ENCODE measurements at places on chromosomes 3 and 15.
A peak's percentile ranks its signal among the peaks of the same experiment; 100 is the strongest.

- no peak for DNase-seq
Observed at GRCh38 chr15:63018639-63019038, 23.9 kb upstream of the TPM1 start.

DNA sequence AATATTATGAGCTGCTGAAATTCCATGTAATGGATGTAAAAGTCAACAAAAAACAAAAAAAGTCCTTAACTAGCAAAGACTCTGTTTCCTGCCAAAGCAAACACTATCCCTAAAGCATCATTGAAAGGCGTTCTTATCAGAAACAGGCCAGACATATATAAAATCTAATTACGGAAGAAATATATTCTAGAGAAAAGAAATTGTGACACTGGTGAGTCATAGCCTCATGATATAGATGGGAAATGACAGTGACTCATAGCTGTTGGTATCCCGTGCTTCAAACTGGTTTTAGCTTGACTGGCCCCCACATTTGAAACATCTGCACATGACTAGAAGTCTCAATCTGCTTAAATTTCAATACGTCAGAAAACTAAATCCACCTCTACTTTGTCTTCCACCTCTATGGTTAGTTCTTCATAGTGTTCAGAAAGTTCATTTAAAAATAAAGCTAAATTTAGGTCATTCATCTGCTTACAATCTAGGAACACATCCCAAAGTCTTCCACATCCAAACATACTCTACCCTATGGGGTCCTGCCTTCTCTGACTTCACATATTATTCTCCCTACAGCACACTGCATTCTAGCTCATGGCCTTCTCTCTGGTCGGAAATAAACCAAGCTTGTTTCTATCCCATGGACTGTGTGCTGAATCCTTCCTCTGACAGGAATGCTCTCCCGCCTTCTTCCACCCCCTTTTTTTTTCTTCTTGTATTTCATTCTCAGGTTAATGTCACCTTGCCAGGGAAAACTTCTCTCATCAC, 456.3 kb upstream of the ARRDC4 start:
- DNase-seq, result no peak

DNA sequence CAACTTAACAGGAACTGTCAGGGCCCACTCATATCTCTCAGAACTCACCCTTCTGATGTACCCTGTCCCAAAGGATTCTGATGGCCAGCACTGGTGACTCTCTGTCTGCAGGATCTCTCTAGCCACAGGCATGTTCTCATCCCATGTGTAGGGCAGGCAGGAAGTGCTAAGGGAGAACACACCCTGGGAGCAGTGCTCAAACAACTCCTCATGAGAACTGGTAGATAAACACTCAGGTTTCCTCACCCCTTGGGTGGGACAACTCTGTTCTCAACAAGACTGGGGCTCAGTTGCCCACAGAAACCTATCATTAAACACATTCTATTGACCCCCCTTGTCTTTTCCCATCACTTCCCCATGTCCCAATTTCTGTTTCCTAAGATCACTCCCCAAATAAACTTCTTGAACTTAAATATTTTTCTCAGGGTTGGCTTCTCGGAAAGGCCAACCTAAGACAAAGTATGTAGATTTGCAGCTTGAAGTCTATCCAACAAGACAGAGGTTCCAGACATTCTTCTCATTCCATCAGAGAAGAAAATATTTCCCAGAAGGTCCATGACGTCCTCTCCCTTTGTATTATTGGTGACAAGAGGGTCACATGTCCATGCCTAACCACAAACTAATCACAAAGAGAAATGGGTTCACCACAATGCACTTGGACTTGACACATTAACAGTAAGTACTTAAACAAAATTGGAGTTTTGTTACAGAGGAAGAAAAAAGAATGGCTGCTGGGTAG, 276.6 kb upstream of the GADL1 start:
- no peak for DNase-seq

GRCh38 chr3:45844616-45845015, 2.7 kb upstream of the LZTFL1 start:
- no peak for DNase-seq

DNA sequence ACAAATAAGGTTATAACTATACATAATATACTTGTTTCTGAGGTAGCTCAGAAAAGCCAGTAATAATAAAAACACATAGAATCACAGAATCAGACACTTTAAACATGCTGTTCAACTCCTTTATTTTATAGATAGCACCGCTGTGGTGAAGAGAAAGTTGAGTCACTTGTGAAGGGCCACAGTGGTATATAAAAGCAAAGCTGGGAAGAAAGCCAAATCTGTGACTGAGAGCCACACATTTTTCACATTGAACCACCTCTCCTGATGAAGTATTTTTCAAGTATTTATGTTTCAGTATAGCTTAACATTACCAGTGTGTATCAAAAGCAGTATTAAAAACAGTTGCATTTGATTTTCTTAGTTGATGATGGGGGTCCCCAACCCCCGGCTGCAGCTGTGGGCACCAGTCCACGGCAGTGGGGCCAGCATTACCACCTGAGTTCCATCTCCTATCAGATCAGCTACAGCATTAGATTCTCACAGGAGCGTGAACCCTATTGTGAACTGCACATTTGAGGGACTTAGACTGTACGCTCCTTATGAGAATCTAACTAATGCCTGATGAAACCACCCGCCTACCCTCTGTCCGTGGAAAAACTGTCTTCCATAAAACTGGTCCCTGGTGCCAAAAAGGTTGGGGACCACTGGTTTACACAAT, 46.2 kb downstream of the TBL1XR1 start:
- DNase-seq, result no peak

DNA sequence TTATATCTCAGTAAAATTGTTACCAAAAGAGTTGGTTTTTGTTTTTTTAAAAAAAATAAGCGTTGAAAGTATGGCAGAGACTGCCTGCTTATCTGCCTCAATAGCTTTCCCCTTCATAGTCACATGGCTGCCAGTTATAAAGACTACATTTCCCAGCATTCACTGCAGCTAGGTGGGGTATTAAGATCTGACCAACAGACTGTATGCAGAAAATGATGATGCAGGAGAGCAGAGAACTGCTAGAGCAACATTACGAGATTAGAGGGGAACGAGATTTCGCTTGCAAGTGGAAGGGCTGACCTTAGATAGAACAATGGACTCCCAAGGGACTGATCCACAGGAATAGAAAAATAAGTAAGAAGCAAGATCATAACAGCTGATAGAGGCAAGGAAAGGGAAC, 14.3 kb downstream of the RHOA start:
- DNase-seq, result peak; percentile 35

GRCh38 chr3:146345900-146346299, 95.0 kb upstream of the PLSCR4 start:
- DNase-seq, result no peak

DNA sequence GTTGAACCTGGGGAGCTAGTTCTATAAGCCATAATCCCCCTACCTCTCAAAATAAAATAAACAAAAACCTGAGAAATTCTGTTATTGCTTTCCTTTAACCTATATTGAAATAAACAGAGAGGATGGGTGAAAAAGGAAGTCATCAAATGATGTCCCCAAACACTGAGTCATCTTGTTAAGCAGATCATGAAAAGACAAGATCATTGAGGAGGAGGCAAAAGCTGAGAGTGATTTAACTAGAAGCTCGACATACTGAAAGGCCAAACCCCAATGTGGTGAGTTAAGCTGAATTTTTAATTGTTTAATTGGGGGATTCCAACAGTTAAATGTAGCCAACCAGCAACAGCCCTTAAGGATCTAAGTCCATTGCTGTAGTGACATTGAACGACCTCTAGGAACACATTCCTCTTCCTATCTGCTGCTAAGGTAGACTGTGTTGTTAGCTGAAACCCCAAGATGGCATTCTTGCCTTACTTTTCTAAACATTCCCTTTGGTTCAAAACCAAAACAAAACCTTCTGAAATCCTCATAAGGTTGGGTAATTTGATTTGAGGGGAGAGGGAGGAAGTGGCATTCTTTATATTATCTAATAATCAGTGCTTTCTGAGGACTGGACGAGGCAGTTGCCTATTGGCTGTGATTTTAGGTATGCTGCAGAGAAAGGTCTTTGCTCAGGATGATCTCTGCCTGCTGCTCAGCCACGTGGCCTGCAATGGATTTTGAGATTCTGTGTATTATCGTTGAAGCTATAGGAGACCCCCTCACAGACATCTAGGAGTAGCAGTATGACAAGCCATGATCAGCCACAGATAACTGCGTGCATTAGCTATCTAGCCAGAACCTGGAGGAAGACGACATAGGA, 62.7 kb upstream of the BNIP2 start:
- no peak for DNase-seq

- DNase-seq, result no peak
Observed at GRCh38 chr15:36370731-36371112, 208.7 kb upstream of the CDIN1 start.

DNA sequence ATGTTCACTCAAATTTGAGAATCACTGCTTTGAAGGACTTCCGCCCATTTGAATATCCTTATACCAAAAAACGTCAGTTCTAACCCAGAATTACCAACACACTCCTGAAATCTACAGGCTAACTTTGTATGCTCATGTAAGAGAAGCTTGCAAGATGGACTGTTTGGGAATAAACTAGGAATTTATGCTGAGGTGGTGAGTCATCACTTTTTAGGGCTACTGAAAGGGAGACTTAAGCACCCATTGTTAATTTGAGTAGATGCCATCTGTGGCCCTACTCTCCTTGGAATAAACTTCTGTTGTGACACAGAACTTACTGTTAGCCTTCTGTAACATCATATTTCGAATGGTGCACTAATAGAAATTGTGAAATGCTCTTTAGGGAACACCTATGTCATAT, 74.6 kb downstream of the FGF12 start:
- DNase-seq, result no peak

GRCh38 chr3:102511168-102511567, 76.4 kb downstream of the ZPLD1 start:
- no peak for DNase-seq

GRCh38 chr3:31559872-31560534, 27.3 kb downstream of the STT3B start:
- DNase-seq, result no peak

DNA sequence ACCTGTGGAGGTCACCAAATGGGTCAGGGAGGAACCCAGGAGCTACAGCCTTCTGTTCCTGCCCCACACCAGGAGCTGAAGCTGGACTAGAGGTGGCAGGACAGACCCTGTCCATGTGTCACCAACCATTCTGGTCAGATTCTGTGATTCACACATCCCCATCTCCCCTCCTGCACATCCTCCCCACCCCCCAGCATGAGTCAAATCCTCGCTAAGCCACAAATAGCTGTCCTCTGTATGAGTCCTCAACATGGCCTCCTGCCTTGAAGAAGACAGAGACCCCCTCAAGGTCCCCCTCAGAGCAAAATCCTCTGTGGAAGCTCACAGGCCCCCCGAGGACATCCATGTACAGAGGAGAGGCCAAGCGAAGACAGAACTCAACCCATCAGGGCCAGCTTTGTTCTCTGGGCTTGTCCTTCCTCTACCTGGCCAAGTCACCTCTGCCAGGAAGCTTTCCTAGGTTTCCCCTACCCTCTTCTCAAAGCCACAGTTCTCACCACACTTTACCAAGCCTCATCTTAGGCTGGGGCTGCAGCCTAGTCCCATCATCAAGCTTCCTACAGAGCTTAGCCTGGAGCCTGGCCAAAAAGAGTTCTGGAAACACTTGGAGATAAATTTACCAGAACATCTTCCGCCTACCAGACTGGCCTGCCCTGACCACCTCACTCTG, 17.1 kb downstream of the CACNA2D2 start:
- no peak for DNase-seq
